ENCODE measurements at places on chromosomes 13 and 19.
A peak's percentile ranks its signal among the peaks of the same experiment; 100 is the strongest.

- no peak for DNase-seq
These were observed 1495.0 kb upstream of the PCDH20 start for GRCh38 chr13:62910541-62911060.

DNA sequence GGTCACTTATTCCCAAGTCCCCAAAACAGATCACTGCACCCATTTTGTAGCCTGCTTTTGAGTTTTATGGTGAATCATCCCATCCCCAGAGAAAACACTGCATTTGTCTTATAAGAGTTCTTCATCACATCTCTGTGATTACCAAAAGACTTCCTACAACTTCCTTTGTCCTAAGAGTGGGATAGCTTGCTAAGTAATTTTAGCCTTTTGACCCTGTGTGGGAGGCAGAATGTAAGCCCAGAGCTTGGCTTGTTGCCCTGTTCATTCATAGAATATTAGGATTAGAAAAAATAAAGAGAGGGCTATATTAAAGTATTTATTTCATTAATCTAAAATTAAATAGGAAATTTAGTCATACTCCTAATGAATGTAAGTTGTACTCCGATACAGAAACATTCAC lies 213.3 kb downstream of the MZT1 start:
- no peak for DNase-seq

DNA sequence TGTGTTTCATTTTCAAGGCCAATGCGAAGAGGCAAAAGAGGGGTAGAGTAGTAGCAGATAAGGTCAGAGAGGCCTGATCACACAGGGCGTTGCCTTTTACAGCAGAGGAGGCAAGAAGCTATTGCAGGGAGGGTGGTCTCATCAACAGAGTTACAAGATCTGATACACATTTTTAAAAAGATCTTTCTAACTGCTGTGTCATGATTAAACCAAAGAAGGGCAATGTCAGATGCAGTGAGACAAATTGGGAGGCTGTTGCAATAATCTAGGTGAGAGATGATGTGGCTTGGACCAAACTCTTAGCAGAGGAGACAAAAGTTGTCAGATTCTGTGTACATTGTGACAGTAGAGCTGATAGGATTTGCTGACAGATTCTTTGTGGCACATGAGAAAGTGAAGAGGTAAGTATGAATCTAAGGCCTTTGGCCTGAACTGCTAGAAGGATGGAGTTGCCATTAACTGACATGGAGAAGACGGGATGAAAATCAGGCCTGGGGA lies 13.0 kb upstream of the LRRC63 start:
- DNase-seq: no peak

DNA sequence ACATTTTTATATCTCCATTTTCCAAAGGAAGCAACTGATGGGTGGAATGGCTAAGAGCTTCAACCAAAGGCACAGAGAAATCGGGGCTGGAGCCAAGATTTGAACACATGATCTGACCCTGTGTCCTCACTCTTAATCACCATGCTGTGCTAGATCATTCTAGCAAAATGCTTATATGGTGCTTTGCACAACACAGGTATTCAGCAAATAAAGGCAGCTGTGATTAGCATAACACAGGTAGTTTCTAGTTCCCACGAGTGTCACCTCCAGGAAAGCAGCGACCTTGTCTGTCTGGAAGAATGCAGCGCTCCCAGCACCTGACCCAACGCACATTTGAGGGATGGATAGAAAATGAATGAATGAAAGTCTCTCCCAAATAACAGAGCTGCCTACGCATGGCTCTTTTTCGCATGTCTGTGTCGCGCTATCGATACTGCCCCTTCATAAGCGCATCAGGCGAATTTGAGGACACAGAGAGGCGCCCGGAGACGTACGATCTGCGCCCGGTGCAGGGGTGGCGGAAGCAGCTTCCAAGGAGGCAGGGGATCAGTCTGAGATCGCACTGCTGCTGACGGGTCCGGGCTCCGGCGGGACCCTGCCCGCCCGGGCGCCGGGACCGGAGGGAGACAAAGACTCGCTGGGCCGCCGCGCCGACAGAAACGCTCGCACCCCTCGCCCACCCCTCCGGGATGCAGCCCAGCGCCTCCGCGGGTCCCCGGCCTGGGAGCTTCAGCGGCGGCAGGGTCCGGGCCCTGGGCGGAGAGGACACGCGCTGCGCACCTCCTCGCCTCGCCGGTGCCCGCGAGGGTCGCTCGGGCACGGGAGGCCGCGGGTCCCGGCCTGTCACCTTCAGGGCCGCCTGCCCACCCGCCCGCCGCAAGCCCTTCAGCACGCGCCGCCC lies 609 bp downstream of the EPS15L1 start:
- DNase-seq: peak; percentile 50

GRCh38 chr19:51010066-51010795 lies 8.8 kb upstream of the KLK8 start:
- DNase-seq: no peak

- DNase-seq: no peak
These were observed 90.0 kb downstream of the OXGR1 start for GRCh38 chr13:96904232-96904631.

DNA sequence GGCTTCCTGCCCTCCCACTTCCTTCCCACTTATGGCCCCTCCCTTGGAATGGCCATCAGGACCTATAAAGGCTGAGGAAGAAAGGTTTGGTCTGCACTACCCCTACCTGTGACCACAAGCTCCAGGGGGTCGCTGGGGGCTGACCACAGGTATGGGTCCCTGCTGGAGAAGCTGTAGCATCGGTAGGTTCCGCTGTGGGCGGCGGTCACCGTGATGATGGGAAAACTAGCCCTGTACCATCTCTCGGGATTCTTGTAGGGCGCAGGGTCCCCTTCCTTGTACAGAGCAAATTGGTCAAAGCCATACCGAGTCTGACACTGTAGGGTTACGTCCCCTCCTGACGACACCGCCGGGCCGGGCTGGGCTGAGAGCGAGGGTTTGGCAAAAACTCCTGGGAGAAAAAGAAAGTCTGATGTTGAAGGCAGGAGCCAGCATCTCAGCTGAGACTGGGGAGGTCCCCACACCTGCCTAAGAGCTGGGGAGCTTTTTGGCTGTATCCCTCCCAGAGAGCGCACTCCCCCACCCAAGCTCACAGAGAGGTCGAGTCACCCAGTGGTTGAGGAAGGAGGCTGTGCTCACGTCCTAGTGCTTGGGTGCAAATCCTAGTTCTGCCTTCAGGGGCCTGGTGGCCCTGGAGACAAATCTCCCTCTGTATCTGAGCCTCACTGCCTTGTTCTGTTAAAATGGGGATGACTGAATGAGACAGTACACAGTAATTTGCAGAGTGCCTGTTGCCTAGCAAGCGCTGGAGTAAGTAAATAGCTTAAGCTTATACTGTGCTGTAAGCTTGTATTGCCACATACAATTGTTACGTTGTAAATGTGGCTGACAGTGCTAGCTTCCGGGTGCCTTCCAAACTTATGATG lies 10.4 kb downstream of the GP6 start:
- DNase-seq: no peak

GRCh38 chr19:805600-806550 lies 8.6 kb downstream of the PTBP1 start:
- no peak for DNase-seq
